ENCODE measurements at places on chromosomes 5 and 9.

GRCh38 chr5:2187687-2188086 lies 305.0 kb upstream of the IRX4 start:
- DNase-seq, result no peak

GRCh38 chr5:117486261-117486660 lies 911.6 kb upstream of the SEMA6A start:
- no peak for DNase-seq

DNA sequence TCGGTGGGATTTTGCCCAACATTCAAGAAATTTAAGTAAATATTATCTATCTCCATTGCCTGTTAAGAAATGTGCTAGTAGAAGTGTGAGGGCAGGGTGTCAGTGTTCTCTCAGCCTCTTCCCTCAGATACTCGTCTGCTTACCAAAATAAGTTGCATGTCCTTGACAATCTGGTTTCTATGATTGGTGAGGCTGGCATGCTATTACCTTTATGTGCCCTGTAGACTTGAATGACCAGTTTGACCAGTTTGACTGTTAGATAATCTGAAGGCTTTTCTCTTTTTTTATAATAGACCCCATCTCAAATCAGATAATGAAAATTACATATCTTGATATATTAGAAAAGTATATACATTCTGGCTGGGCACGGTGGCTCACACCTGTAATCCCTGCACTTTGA lies 348 bp downstream of the CATSPER3 start:
- no peak for DNase-seq

GRCh38 chr9:88534456-88535225 lies at the start of gene NXNL2:
NXNL2 (plus strand) TSS chr9:88535178; CDS start chr9:88535435, 257 bp downstream.
- DNase-seq, result peak; percentile 96

- DNase-seq, result no peak
These were observed 49.2 kb upstream of the SMIM32 start for GRCh38 chr5:136242136-136242535.

- DNase-seq, result no peak
These were observed 106.6 kb downstream of the FBXW11 start for GRCh38 chr5:171899792-171900191.

GRCh38 chr5:176743136-176743861 lies 67.1 kb upstream of the UNC5A start:
- DNase-seq, result peak; percentile 80

- no peak for DNase-seq
These were observed 2.5 kb downstream of the MGAT1 start for GRCh38 chr5:180799902-180800801.

DNA sequence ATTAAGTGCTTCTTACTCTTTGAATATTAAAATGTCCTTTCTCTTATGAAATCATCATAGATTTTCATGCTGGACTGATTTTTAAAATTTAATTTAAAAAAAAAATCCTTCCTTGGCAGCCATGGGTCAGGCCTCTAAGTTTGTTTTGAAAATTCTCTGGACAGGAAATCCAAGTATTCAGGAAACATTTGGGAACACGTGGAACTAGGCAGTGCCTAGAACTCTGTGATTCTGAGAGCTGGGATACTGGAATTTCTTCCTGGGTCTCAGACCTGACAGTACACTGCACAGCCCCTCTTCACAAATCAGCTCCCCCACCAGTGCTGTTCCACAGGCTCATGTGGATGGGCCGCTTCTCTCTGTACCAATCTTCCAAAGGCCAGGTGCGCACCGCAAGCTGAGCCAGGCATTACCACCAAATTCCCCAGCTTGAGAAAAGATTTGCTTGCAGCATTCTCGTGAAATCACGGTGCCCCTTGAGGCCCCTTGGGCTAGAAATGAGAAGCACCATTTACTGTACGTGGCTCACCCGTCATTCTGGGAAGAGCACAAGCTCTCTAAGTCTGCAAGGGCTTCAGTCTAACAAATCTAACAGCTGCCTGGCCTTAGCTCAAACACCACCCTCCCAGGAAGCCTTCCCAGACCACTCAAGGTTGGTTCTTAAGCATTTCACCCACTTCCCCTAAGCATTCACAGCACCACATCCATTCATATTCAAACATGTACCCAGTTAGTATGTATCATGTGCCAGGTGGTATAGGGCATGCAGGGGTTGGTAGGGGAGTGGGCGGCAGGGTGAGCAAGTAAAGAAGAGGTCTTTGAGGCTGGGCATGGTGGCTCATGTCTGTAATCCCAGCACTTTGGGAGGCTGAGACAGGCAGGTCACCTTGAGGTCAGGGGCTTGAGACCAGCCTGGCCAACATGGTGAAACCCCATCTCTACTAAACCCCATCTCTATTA lies 26.5 kb downstream of the B4GALT1 start:
- DNase-seq, result no peak

DNA sequence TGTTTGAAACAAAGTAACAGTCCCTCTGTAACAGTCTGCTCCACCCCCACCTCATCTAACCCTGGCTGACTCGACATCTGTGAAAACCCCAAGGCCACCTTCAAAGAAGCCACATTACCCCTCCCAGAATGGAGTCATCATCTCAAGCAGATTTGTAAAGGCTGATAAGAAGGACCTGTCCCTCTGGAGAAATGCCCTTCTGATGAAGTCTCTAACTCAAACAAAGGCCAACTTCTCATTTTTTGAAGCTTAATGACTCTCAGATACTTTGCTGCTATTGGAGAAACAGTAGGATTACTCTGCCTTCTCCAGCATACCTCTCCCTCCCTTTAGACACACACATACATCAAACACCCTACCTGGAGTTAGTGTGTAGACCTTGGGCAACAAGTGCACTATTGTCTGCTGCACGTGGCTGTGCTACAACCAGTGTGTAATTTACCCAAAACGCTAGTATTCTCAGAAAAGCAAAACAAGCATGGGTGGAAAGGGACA lies 5.3 kb upstream of the SUSD1 start:
- DNase-seq, result no peak

GRCh38 chr9:36966371-36967097 lies 67.5 kb downstream of the PAX5 start:
- DNase-seq, result peak; percentile 26

GRCh38 chr5:137563646-137564397 lies 64.7 kb upstream of the SPOCK1 start:
- DNase-seq, result no peak

DNA sequence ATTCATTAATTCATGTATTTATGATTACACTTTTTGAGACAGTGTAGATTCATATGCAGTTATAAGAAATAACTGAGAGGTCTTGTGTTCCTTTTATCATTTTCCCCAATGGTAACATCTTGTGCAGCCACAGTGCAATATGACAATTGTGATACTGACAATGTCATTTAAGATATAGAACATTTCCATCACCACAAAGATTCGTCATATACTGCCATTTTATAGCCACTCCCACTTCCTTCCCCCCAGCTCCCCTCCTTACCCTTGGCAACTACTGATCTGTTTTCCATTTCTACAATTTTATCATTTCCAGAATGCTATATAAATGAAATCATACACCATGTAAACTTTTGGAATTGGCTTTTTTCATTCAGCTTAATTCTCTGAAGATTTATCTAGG lies 53.8 kb downstream of the NR2F1 start:
- DNase-seq, result no peak

GRCh38 chr9:111108946-111109345 lies 70.7 kb upstream of the LPAR1 start:
- no peak for DNase-seq

GRCh38 chr5:132815454-132815853 lies 2.4 kb downstream of the SOWAHA start:
- DNase-seq, result no peak

DNA sequence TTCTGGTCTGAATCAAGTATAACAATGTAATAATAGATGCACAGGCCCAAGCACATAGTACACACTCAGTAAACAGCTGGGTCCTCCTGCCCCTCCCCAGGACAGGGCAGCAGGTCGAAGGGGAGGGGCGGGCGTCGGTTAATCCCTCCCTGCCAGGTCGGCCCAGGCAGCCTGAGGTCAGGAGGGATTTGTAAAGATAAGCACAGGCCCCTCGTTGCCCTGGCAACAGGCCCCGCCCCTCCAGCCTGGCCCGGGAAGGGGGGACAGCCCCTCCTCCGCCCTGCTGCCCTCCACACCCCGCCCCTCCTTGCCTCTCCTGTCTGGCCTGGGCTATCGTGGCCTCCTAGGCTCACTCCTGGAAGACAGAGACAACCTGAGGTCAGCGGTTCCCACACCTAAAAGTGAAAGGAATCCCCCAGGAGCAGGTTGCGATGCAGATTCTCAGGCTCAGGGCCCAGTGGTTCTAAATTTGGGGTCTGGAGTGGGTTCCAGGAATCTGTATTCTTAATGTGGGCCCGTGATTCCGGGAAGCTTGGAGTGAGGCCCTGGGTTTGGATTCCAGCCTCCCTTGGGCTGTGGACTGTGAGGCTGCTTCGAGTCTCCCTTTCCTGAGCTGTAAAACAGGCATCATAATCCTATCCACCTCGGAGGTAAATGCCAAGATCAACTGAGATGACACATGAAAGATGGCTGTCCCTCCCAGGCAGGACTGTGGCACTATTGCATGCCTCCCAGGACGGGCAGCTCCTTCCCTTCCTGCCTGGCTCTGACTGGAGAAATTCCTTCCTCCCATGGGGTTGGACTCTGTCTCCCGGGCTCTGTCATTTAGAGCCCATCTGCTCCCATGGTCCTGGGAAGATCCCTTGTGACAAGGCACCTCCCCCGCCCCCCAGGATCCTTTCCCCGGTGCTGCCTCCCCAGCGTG lies 4.4 kb downstream of the CRB2 start:
- peak; percentile 99 for DNase-seq

DNA sequence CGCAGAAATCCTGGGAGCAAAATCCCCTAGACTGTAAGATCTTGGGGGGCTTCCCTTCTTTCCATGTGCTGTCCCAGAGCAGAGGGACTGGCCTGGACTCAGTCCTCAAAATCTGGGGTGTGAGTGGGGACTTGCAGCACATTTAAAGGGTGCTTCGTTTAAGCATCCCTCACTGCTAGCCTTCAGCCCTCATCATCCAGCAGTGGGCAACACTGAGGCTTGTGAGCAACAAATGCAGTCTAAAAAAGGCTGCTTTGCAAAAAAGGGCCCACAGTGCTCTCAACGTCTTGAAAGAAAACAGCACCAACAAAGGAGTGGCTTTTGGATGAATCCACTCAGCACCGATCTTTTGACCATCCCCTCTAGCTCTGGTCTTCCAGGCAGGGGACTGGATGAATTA lies 128.3 kb upstream of the TBC1D2 start:
- peak; percentile 56 for DNase-seq

- DNase-seq, result no peak
These were observed 191.9 kb upstream of the PUM3 start for GRCh38 chr9:3035579-3036332.

GRCh38 chr5:68673106-68673822 lies 420.6 kb upstream of the SLC30A5 start:
- no peak for DNase-seq

DNA sequence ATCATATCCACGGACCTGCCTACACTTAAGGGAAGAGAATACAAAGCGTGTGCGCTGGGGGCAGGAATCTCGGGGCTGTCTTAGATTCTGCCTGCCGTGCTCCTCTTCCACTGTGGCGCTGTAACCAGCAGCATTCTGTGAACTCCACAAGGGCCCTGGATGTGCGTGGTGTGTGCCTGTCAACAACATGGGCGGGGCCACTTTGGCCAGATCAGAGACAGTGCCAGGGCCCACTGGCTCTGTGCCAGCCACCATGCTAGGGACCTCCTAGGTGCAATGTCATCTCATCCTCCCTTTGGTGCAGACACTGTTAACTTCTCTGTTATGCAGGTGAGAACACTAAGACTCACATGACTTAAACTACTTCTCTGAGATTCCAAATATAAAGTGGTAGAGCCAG lies 113.7 kb downstream of the COL23A1 start:
- DNase-seq, result no peak

GRCh38 chr5:179195561-179196404 lies 135.6 kb downstream of the ZNF354C start:
- no peak for DNase-seq

GRCh38 chr9:96612105-96612965 lies 7.3 kb downstream of the CDC14B start:
- peak; percentile 55 for DNase-seq

- no peak for DNase-seq
These were observed 217.0 kb upstream of the NREP start for GRCh38 chr5:111973961-111974360.

DNA sequence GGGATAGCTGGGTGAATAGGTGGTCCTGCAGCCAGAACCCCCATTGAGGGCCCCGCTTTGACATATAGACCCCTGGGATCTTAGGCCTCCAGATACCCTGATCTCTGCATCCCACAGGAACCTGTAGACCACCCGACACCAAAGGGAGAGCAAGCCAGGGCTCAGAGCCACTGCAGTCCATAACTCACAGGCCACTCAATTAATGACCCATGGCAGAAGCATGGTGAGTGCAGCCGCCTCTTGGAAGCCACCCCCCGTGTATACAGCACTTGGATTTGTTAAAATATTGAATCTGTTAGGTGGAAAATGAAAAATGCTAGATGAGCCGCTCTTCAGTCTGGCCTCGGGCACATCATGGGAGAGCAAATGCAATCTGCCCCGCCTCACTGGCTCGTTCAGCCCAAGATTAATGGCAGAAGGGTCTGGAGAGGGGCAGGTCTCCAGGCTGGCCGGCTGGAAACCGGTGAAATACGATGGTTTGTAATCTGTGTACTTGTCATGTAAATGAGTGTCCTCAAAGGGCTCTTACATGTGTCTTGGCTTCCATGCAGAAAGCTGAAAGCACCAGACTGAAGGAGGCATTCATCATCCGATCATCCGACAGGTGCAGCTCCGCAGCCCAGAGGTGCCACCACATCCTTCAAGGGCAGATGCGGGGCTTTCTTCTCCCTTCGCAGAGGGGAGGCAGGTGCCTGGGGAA lies 111.3 kb downstream of the OLFM1 start:
- peak; percentile 70 for DNase-seq

GRCh38 chr9:111427186-111427585 lies 57.0 kb downstream of the ECPAS start:
- DNase-seq, result no peak

- DNase-seq, result no peak
These were observed 3.4 kb downstream of the ARL10 start for GRCh38 chr5:176368726-176369125.

- DNase-seq, result no peak
These were observed 18.0 kb downstream of the TMOD1 start for GRCh38 chr9:97519441-97519970.

GRCh38 chr9:96442491-96442890 lies 7.5 kb upstream of the HABP4 start:
- no peak for DNase-seq

GRCh38 chr9:137150617-137151457 lies 11.9 kb downstream of the GRIN1 start:
- peak; percentile 89 for DNase-seq
